ENCODE measurements at places on chromosomes 5 and 9.

DNA sequence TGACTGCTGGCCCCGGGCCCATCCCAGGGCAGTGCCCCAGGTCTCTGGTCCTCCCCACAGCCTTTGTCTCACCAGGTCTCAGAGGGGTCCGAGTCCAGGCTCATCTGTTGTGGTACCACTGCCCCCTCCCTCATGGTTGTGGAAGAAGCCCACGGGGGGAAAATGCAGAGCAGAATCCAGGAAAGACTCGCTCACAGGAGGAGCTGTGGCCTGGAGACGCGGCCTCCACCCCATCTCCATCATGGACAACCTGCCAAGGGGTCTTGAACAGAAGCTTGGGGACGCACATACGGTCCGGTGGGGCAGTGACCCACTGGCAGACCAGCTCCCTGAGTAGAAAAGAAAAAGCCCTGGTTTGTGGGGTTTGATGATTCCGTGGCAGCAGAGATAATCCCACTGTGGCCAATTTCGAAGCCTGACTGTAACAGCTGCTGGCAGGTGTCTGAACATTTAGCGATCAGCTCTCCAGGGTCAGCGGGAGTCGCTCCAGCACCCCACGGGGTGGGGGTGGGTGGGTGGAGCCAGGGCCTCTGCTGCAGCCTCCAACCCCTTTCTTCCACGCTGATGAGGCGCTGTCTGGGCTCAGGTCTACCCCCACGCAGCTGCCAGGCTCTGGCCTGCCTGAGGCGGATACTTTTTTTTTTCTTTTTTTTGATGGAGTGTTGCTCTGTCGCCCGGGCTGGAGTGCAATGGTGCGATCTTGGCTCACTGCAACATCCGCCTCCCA is 1.9 kb upstream of the GRIN1 start:
- DNase-seq, result no peak

DNA sequence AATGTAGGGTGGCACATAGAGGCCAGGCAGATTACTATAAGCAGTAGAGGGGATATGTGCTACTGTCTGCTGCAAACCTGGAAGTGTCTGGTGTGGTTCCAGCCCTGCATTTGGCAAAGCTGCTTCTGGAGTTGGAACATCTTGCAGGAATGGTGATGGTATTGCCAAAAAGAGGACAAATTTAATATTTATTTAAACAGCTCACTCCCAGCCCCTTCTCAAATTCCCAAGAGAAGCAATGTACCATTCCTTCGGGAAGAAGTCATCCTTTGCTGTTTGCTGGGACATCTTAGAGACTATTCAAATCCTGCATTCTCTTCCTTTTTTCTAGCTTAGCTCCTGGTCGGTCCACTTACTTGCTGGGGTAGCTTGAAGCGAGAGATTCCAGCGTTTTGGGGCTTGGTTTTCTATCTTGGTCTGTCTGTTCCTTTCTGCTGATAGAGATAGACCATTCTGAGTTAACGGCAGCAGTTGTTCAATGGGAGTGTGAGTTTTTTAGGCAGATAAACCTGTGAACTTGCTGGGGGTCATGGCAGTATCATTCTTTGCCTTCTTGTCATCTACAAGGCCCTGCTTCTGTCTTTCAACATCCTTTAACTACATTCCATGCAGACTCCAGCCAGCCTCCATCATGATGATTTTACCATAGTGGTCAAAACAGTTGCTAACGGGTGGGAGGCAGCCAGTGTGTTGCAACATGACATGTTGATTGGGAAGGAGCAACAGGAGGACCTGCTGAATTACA is 69.9 kb downstream of the RCL1 start:
- DNase-seq, result no peak

GRCh38 chr9:87541663-87542062 is 44.0 kb downstream of the DAPK1 start:
- DNase-seq, result no peak

DNA sequence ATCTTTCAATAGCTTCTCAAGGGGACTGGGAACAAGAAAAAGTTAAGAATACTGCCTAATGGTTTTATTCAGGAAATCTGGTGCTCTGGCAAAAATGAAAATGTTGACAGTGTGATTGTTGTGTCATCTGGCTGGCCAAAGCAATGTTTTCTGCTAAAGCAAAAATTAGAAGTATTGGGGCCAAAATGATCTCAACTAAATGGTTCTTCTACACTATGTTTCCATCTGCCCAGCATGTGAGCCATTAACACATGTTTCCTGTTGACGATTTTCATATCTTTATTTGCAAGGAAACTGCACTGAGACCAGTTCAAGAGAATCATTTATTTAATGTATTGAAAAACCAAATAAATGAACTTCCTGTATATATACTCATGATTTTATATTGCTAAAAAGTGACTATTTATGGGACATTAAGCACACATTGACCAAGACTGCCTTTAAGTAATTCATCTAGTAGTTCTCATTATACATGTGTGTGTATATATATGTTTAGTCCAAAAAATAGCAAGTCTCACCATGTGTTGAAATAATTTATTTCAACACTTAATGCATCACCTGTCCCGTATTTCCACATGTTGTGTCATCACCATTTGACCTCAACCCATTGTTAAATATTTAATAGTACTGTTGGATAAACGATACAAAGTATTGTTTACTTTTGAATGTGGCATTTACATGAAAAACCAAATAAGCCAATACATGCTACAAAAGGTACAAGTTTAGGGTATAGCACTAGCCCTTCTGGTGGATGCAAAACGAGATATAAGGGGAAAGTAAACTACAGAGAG is 7.5 kb upstream of the FST start:
- no peak for DNase-seq

DNA sequence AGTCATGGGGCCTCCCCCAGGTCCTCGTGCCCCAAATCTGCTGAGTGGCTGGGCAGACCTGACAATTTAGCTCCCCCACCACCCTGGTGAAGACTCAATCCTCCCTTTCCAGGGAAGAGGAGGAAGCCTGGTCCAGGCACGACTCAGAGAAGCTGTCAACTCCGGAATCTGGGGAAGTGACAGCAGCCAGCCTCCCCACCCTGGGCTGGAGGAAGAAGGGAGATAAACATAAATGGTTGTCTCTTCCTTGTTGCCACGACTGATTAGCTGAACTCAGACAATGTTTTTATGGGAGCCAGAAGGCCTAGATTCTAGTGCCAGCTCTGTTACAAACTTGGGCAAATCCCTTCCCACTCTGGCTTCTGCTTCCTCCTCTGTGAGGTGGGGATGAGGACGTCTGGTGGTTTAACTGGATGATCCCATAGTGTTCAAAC is 15.4 kb downstream of the CCDC69 start:
- no peak for DNase-seq

GRCh38 chr5:77285251-77285841 is 74.9 kb downstream of the PDE8B start:
- DNase-seq, result no peak

- DNase-seq, result no peak
Observed at GRCh38 chr9:80074439-80074838, 502.7 kb downstream of the TLE4 start.

DNA sequence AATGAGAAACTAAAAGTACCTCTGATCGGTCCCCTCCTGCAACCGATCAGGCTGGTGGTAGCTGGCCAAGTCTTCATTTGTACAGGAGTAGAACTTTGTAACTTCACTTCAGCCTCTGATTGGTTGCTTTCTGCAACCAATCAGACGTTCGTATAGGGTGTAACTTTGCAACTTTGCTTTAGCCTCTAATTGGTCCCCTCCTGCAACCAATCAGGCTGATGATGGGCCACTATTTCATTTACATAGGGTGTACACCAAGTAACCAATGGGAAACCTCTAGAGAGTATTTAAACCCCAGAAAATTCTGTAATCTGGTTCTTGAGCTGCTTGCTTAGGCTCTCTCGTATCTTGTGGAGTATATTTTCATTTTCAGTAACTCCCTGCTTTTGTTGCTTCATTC is 445.5 kb downstream of the MED10 start:
- DNase-seq, result no peak

DNA sequence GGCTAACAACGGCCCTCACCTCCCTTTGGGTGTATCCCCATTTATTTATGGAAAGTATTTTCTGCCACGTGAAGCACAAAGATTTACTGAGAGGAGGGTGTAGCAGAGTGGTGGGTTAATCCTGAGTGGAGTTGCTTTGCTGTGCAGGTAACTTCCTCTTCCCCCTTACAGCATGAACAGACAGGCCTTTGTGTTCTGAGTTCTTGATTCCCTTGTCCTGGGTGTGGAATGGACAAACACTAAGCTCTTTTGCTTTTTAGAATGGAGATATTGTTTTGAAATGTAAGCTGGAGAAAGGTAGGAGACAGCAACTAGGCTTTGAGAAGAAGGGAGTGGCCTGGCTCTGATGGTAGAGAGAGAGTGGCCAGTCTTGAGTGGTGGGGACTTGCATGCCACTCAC is 17.1 kb upstream of the GLRX start:
- no peak for DNase-seq

GRCh38 chr9:37262410-37262809 is 142.0 kb downstream of the ZCCHC7 start:
- no peak for DNase-seq

- DNase-seq, result no peak
Observed at GRCh38 chr5:50730336-50730735, 63.9 kb downstream of the PARP8 start.

DNA sequence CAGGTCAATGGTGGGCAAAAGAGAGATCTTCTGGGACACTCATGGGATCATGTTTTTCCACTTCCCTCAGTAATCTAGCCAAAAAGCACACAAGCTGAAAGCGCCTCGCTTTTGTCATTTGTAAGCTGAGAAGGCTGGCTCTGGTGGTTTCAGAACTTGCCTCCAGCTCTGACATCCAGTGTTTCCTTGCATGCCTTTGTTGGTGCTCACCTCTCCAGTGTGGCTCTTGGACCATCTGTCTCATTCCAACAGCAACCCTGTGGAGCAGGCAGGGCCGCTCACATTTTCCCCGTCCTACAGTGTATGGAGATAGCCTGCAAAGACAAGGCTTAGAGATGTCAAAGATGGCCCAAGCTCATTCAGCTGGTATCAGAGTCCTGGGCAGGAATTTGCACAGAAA is 160.8 kb upstream of the KLF4 start:
- DNase-seq, result no peak

DNA sequence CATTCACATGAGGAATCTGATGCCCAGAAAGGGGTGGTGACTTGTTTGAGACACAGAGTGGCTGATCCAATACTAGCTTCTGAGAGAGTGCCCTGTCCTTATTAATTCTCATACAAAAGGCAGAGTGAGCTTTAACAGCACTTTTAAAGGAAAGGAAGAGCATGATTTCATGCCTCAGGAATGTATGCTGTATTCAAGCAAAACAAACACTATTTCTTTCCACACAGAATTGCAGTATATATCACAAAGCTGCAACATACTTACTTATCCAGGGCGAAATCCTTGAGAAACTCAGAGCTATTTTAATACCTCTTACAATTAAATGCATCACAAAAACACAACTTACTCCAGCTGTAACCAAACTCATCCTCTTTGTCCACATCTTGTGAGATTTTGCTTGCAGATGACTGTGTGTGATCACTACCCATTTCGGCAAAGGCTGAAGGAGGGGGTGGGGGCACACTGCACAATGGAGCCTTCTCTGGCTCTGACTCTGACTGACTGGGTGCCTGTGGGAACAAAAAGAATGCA is 139.8 kb downstream of the MPDZ start:
- no peak for DNase-seq

DNA sequence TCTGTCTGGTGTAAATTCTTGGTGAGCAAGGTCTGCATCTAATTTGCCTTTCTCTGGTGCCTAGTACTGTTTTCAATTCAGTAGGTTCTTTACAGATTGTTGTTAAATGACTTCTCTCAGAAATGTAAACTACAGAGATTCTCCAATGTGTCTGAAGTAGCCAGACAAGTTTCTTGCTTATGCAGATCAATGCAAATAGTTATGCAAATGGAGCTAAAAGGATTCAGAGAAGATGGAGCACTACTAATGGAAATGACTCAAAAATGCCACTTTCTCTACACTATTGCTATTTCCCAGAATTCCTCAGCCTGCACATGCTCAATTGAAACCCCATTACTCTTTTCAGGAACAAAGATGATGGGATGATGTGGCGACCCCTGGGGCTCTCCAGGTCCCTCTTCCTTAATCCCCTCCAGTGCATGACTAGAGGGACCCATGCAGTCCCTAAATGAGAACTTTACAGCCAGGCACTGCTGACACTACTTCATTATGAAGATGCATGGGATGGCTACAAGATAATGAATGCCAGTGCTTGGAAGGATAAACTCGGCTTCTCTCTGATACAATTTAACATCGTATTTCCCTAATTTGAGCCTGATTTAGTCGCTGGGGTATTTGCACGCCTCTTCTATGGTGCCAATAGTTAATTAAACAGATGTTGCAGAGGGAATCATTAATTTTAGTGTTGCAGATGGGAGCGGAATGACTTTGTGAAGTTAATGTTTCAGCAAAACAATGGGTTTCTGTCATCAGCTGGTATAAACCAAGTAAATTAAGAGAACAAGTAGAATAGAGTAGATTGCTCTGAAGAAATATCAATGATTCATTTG is 753.2 kb downstream of the TLR4 start:
- no peak for DNase-seq

- no peak for DNase-seq
Observed at GRCh38 chr9:113577525-113578261, 114.2 kb downstream of the RGS3 start.

- no peak for DNase-seq
Observed at GRCh38 chr5:1195916-1196315, 5.5 kb upstream of the SLC6A19 start.

DNA sequence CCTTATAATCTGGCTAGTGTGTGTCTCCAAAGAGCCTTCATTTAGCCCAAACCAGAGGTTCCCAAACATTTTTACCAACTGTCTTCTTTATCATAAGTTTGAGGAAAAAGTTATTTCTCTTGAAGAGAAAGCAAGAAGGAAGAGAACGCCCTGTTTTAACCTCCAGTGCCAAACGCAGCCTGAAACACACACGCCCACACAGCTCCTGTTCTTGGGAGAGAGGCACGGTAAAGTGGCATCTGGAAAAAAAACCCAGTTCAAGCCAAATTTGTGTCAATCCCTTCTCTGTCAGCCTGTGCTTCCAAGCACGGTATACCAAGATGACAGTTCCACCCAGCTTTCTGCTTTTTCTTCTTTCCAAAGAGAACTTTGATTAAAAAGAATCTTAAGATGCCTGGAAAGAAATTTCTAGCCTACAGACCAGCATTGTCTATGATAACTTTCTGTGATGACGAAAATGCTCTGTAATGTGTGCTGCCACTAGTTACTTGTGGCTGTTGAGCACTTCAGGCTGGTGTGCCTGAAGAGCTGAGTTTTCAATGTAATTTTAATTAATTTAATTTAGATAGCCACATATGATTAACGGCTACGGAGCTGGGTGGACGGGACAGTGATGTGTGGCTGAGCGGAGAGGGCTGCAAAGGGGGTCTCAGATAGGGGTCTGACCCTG is 62.3 kb downstream of the ACER2 start:
- DNase-seq, result no peak

- DNase-seq, result no peak
Observed at GRCh38 chr5:7842531-7842930, 8.4 kb downstream of the CFAP90 start.

DNA sequence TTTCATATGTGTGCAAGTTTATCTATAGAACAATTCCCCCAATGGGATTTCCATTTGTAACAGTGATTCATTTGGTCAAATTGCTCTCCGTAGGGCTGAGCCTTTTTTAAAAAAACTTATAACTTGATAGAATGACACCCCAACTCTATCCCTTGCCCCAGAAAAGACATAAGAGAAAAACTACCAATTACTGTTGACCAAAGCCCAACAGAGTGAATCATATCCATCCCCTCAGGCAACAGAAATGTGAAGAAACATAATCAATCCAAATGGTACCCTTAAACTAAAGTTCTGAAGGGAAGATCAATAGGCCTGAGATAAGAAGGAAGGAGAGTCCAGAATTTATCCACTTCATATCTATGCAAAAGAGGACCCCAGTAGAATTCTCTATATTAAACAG is 17.8 kb downstream of the TICAM2 start:
- no peak for DNase-seq
